ENCODE measurements at places on chromosomes 12 and 14.

DNA sequence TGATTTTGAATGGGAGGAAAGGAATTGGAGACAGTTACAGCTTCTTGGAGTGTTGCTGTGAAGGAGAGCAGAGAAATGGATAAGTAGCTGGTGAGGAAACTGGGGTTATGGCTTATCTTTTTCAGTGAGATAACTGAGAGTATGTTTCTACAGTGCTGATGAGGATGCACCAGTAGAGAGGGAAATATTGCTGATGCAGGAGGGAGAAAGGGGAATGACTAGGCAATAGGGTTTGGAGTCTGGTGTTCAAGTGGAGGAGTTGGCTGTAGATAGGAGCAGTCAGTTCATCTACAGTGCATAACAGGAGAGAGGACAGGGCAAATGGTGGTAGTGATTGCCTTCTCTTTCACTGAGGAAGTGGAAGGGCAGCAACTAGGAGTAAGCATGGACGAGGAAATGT is 33.0 kb downstream of the SPATS2 start:
- DNase-seq, result no peak

- DNase-seq, result no peak
Observed at GRCh38 chr12:132572106-132572505, 38.3 kb downstream of the LRCOL1 start.

DNA sequence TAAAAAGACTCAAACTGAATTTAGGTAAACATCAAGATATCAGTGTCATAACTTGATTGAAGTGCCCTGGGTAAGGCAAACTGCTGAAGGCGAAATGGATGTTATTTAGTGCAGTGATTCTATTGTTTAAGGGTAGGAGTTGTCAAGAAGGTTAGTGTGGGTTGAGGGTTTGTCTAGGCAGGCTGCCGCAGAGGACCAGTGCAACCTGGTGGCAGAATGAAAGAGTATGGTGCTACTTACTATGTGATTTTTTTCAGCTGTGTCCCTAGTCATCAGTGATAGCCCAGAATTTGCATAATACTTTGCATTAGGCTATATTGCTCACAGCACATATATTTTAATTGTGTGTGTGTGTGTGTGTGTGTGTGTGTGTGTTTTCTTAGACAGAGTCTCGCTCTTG is 1127.0 kb downstream of the GALC start:
- DNase-seq, result no peak

DNA sequence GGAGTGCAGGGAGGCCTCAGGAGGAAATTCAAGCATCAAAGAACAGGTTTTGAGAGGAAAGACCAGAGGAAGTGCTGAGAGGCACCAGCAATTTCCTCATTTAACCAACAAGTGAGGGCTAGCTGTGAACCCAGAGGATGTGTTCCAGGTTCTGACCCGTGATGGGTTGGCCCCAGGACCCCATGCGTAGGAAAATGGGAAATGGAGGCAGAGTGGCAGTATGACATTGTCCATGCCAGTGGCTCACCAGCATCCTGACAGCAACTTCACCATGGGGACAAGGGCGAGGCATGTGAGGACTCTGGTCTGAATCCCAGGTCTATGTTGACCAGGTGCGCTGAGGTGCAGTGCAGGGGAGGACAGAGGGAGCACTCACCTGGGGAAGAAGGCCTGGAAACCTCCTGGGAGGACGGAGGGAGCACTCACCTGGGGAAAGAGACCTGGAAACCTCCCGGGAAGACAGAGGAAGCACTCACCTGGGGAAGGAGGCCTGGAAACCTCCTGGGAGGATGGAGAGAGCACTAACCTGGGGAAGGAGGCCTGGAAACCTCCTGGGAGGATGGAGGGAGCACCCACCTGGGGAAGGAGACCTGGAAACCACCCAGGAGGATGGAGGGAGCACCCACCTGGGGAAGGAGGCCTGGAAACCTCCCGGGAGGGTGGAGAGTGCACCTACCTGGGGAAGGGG is 6.7 kb upstream of the CACNA2D4 start:
- no peak for DNase-seq

DNA sequence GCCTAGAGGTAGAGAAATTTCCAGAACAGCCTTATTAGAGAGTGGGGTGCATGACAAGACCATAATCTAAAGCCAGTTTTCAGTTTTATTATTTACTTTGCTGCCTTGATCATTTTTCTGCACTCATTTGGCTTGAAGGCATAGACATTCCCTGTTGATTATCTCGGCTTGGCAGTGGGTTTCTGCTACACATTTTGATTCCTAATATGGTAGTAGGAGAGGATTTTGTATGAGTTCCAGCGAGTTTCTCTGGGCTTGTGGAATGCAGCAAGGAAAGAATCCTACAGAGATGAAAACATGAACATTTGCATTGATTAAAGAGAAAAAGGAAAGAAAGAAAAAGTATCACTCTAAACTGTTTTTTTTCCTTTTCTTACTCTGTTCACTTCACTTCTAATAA is 281.2 kb downstream of the PAWR start:
- no peak for DNase-seq

GRCh38 chr14:82153689-82154088 is 620.0 kb upstream of the SEL1L start:
- DNase-seq, result no peak

DNA sequence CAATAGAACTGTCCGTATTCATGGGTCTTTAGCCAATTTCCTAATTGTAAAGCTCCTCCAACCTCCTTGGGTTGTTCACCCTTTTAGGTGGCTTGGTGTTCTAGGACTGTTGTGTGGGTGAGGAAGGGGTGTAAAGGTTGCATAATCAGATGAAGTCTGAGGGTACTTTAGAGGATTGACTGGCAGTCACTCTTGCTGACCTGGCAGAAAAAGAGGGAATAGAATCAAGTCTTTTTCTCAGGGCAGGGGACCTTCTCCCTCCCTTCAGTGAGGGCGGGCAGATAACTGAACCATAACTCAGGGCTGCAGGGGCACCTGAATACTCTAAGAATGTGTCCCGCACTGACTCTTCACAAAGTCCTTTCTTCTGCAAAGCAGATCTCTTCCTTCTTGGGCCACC is 436.2 kb downstream of the CCDC91 start:
- no peak for DNase-seq

DNA sequence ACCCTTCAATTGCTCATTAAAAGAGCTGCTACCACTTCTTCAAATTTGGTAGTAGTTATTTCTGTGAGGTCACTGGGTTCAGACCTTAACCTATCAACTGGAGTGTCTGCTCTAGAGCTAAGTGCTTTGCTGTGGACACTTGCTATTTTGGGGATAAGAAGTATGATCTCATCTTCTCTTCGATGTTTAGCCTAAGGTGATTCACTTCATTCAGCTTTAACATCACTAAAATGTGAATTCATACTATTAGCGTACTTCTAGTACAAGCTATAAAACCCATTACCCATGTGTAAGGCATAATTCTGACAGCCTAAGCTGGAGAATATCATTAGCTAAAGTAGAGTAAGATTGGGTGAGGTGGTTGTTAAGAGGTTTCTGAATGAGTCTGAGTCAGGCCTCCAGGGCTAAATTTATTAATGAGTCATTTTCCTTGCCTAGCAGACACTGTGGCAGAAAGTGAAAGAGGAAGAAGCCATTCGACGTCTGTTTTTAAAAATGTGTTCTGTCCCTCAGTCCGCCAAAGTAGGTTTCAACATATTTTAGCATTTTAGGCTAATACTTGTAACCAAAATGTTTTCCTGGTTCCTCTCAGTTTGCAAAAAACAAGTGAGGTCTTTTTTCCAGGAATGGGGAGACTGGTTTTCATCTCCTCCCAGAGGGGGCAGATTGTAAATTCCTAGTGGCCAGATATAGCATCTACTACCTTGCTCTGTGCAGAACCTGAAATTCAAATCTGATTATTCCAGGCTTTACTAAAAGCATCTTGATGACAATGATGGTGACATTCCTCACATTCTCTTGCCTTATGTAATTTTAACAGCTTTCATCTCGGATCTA is 103.6 kb downstream of the SSPN start:
- DNase-seq, result no peak

DNA sequence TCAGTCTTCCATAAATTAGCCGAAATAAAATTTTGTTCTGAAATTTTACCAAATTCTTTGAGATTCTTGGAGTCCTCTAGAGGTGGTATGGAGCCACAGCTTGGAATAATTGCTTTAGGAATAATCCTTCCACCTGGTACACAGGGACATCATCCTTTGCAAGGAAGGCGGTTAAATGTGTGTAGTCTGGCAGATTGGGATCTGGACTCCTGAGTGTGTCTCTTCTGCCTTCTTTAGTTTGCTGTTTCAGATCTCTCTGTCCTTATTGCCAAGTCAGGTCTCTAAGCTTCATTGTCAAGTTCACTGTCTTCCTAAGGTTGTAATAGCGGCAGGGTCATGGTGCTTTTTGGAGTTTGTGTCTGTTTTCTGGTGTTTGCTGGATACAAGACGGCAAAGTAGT is 393.9 kb upstream of the RGS6 start:
- no peak for DNase-seq

GRCh38 chr12:79143803-79144202 is 279.2 kb downstream of the SYT1 start:
- DNase-seq, result no peak

GRCh38 chr12:12927211-12928079 is 24.5 kb downstream of the GPRC5D start:
- no peak for DNase-seq

DNA sequence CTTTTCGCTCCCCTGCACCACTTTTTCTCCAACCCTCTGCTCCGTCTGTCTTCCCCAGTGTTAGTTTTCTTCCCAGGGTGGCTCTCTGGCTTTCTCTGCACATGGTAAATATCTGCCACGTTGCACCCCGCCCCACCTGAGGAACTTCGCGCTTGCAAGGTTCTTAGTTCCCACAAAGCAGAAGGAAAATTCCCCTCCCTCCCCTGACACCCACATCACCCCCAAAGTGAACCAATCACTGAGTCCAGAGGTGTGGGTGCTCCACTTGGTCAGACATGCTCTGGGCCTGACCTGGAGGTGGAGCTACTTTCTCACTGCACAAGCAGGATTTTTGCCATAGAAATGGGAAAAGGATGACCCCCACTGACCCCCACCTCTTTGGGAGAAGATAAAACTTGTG is 415.0 kb downstream of the FUT8 start:
- no peak for DNase-seq

- DNase-seq, result no peak
Observed at GRCh38 chr12:9169979-9170634, 38.1 kb downstream of the PZP start.

- DNase-seq, result no peak
Observed at GRCh38 chr14:105845725-105846309, 319.4 kb downstream of the TMEM121 start.

- no peak for DNase-seq
Observed at GRCh38 chr12:42557586-42558172, 31.9 kb downstream of the PRICKLE1 start.

DNA sequence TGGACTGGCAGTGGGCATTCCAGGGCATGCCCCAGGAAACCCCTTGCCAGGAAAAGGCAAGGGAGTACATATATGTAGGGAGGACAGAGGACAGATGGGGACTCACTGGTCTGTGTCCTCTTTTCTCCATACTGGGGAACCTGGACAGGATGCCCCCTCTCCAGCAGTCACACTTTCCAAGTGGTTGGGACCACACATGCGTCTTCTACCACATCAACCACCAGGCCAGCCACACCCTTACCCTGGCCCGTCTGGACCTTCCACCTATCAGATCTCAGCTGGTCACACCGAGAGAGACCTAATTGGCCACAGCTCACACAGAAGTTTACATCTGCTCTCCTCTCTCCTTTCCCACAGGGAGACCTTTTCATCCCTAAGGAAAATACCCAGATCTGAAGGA is 8.3 kb downstream of the ANKRD33 start:
- DNase-seq, result no peak

DNA sequence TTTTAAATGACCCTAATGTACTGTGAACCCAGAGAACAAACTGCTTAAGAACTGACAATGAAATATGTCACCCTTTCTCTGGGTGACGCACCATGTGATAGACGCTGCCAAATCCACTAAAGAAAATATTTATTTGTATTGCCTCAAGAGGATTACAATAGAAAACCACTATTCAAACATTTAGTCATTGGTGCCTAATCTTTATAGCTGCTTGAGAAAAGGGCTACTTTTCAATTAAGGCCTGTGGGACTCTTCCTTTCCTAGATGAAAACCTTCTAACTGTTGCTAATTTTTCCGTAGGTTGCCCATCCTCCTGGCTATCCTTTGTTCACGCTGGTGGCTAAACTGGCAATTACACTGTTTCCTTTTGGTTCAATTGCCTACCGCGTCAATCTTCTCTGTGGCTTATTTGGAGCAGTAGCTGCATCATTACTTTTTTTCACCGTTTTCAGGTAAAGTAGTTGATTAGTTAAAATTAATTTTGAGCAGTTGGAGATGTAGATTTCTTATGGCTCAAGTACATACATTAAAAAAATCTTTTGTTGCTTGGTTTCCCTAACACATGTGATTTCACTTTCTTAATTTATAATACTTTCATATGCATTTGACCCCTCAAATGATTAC is 6.0 kb downstream of the TMEM260 start:
- no peak for DNase-seq

- DNase-seq, result no peak
Observed at GRCh38 chr12:104155711-104156555, 17.9 kb upstream of the NFYB start.

DNA sequence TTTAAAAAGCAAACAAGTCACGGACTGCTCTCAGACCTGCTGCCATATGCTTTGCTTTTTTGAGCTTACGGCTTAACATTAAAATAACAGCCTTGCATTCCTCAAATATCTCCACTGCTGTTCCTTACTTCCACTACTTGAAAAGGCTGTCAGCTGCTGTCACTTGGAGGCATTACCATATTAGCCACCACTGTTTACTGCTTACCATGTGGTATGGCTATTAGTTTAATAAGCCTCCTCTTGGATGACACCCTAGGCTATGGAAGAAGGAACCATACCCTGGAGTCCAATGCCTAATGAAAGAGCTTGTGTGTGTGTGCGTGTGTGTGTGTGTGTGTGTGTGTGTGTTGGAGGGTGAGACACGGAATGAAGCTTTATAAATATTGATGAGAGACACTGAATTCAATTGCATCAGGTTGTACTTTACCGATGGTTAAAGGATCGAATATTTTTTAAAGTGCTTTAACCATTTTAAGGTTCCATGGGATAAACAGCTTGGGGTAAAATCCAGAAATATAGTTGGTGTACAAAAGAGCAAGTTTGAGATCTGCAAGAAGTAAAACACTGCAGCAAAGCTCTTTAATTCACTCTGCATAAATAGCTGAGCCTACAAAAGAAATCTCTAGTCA is 174.5 kb downstream of the TTC7B start:
- no peak for DNase-seq

- DNase-seq, result no peak
Observed at GRCh38 chr14:92531106-92531873, 17.7 kb downstream of the RIN3 start.

DNA sequence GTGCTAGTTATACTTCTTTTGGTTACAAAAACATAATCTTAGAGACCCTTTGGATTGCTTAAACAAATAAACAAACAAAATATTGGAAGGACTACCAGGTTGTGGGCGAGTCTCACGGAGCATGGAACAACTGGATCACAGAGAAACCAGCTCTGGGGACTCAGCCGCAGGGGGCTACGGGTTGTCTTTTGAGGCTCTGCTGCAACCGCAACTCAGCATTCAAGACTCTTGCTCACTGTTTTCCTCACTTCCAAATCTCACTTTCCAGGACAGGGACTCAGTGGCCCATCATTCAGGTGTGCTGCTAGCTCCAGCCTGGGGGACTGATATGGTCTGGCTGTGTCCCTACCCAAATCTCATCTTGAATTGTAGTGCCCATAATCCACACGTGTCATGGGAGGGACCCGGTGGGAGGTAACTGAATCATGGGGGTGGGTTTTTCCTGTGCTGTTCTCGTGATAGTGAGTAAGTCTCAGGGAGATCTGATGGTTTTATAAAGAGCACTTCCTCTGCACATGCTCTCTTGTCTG is 14.0 kb upstream of the SERPINA4 start:
- no peak for DNase-seq

GRCh38 chr14:102781063-102781462 is 3.8 kb downstream of the TRAF3 start:
- no peak for DNase-seq

Measured in stimulated activated CD4-positive, alpha-beta T cell treated with anti-CD3 and anti-CD28 coated beads, Interleukin-1b, Interleukin-23, amount 100 ng/mL, for 1 hour (primary cell).